AG04450 (cell line): ENCODE measurements at places on chromosomes 5 and 9. TPM values are rescaled to one million over a fixed set of nuclear protein-coding genes. Genes with fewer than 3 reads are reported as not detected.
A peak's percentile ranks its signal among the peaks of the same experiment; 100 is the strongest.

GRCh38 chr9:98880311-98881015 lies 63.2 kb upstream of the COL15A1 start:
- no peak for DNase-seq

DNA sequence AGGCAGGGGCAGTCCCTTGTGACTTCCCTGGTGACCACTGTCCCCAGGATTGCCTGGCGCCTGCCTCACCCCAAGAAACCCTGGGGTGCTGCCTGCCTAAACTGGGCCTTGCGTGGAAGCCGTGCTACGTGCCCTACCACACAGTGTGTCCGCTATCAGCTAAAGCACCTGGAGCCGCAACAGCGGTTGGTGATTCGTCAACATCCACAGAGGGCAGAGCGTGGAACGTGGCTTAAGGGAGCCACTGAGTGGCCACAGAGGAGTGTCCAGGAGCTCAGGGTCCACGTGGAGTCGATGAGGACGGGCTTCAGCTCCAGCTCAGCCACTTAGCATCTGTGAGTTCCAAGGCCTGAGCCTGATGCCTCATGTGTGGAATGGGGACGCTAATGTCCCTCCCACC lies 25.3 kb downstream of the LAMC3 start:
- DNase-seq = no peak

DNA sequence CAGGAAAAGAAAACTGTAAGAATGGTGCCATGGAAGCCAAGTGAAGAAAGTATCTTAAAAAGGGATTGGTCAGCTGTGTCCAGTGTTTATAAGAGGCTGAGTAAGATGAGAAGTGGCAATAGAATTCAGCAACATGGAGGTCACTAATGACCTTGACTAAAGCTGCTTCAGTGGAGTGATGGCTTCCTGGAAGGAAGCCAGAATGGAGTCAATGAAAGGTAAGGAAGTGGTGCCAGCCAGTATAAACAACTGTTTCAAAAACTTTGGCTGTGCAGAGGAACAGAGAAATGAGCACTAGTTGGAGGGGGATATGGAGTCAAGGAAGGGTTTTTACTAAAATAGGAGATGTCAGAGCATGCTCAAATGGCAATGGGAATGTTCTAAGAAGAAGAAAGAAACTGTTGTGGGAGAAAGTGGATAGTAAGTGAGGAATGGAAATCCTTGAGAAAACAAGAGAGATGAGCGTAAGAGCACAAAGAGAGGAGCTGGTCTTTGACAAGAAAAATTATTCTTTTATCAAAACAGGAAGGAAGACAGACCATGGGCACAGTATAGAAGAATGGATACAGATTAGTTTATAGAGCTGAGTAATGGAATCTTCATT lies 11.1 kb upstream of the NRG2 start:
- no peak for DNase-seq

DNA sequence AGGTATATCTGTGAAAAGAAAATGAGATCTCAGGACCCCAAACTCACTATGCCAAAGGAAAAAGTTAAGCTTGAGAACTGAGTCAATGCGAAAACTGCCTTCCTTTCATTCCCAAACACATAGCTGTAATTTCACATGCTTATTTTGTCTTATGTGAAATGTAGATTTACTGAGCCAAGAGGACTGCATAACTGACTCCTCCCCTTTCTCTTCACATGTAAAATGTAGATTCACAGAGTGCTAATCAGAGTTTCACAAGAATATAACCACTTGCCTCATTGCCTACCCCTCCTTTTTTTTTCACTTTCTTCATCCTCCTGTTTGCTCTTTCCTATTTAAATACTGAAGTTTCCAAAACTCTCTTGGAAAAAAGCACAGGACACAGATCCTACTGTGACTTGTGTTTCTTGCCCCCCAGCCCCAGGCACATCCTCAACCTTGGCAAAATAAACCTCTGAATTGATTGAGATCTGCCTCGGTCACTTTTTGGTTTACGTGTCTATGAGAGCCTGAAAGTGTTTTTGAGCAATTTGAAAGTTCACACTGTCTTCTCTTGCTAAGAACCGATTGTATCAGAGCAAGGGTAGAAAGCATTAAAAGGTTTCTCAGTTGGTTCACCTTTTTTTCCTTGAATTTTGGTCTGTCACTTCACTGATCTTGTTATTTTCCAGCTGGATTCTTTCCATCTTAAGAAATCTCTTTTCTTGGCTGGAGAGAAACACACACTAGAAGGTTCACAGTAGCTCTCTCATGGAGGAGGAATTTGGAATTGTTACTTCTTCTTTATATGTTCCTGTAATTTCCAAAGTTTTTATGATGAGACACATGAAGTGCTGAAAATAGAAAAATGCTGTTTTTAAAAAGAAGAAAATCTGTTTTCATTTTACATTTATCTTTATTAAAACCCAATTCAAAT lies 44.8 kb upstream of the SNAPC3 start:
- no peak for DNase-seq

The CARTPT gene
- polyA plus RNA-seq = not detected in 2 replicates

The FRRS1L gene
- 0.10 and 0.14 TPM in 2 replicates for polyA plus RNA-seq

The ZNF474 gene
- polyA plus RNA-seq = 0.37 TPM in 2 replicates

GRCh38 chr9:99488131-99489059 lies 266.3 kb downstream of the SEC61B start:
- no peak for DNase-seq

- peak; percentile 56 for DNase-seq
Measured at GRCh38 chr5:151164687-151165392, 7.3 kb upstream of the ANXA6 start.

GRCh38 chr9:110391826-110392485 lies 54.3 kb upstream of the TXNDC8 start:
- no peak for DNase-seq

- DNase-seq = no peak
Measured at GRCh38 chr5:178320281-178320855, 87.8 kb upstream of the PHYKPL start.

DNA sequence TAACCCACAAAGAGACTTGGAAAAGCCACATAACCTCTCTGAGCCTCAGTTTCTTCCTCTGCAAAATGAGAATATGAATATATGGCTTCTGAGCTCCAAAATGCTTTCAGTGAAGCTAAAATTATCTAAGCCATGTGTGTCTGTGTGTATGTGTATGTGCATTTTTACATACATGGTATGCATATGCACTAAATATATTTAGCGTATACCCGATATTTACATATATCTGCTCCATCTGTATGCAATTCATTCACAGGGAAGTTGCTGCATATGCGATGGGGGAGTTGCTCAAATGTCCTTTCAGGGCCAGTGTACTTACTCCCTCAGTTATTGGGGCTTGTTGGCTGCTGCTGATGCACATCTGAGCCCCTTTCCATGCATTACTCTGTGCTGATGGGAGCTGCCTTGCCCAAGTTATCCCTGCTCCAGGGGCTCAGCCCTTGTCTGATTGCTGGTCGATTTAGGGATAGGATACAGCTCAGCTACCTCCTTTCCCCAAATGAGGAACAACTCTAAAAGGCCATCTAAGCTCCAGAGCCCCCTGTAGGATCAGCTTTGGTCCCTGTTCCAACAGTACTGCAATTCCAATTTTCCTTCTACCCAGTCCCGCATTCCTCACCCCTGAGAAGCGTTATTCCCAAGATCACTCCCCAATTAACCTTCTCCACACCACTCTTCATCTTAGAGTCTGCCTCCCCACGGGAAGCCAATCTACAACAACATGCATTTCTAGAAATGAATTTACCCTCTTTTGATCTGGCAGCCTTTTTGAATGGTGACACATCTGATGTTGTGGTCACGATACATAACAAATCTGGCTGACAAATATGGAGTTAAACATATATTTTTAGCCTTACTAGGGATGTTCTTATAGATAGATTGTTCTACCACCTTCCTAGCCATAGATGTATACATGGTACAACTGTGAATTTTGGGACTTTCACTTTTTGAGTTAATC lies 15.9 kb downstream of the RHOBTB3 start:
- DNase-seq = no peak

The RIMOC1 gene
- 26.8 and 43.1 TPM in 2 replicates for polyA plus RNA-seq

GRCh38 chr9:70893580-70894122 lies 227.8 kb downstream of the TRPM3 start:
- DNase-seq = no peak

GRCh38 chr9:79104951-79105350 lies 466.8 kb upstream of the TLE4 start:
- no peak for DNase-seq

- no peak for DNase-seq
Measured at GRCh38 chr5:23655674-23656073, 148.3 kb downstream of the PRDM9 start.

The PCDHA12 gene
- polyA plus RNA-seq = not detected in 2 replicates

- DNase-seq = no peak
Measured at GRCh38 chr5:151085517-151086041, 4.7 kb upstream of the TNIP1 start.

DNA sequence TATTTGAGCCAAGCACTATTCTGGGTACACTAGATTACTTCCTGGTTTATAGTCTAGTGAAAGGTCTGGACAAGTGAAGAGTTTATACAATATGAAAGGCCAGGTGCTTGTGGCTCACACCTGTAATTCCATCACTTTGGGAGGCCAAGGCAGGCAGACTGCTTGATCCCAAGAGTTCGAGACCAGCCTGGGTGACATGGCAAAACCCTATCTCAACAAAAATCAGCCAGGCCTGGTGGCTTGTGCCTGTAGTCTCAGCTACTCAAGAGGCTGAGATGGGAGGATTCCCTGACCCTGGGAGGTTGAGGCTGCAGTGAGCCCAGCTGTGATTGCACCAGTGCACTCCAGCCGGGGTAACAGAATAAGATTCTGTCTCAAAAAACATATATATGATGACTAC lies 9.5 kb upstream of the TXNDC15 start:
- DNase-seq = no peak

The CDH9 gene
- polyA plus RNA-seq = not detected in 2 replicates

The CCL19 gene
- not detected in 2 replicates for polyA plus RNA-seq

The GRXCR2 gene
- not detected in 2 replicates for polyA plus RNA-seq

The CAST gene
- 145 and 191 TPM in 2 replicates for polyA plus RNA-seq

The SEMA5A gene
- polyA plus RNA-seq = 28.0 and 31.8 TPM in 2 replicates

The ORM1 gene
- 0.17 TPM in 1 of 2 replicates, not detected in the other for polyA plus RNA-seq

DNA sequence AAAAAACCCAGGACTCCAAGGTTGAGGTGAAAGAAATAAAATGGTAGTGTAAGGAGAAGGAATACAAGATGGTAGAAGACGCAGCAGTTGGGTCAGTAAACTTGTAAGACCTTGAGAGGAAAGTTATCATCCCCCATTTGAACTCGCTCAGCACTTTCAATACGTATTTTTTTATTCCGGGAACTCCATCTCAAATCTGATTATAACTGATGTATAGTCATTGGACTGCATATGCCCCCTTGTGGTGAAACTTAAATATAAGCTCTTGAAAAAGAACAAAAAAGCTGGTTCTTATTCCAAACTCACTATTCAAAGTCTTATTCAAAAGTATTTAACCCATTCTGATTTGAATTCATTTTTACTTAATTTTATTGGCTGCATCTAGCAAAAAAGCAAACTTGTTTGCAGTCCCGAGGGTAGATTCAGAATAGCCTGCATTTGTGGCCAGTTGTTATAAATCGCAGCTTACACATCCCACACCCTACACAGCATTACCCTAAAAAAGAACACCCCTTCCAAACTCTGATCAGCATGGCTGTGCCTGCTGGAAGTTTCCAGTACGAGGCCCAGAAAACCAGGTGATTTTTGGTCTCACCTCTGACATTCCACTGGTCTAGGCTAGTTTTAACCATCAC lies 118.0 kb downstream of the ESM1 start:
- DNase-seq = no peak

DNA sequence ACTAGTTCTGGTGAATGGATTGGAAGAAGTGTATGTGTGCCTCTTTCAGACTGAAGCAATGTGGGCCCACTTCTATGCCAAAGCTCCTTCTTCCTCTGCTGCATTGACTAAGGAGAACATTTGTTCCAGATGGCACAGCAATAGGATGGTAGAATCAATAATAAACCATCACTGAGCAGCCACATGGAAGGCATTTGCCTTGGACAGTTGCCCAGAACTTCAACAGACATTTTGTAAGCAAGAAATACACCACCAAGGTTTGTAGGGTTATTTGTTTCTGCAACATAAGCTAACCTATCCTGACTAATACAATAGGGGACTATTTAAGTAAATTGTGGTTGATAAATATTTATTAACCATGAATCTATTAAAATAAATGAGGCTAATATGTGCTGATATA lies 37.7 kb upstream of the CSNK1G3 start:
- no peak for DNase-seq

DNA sequence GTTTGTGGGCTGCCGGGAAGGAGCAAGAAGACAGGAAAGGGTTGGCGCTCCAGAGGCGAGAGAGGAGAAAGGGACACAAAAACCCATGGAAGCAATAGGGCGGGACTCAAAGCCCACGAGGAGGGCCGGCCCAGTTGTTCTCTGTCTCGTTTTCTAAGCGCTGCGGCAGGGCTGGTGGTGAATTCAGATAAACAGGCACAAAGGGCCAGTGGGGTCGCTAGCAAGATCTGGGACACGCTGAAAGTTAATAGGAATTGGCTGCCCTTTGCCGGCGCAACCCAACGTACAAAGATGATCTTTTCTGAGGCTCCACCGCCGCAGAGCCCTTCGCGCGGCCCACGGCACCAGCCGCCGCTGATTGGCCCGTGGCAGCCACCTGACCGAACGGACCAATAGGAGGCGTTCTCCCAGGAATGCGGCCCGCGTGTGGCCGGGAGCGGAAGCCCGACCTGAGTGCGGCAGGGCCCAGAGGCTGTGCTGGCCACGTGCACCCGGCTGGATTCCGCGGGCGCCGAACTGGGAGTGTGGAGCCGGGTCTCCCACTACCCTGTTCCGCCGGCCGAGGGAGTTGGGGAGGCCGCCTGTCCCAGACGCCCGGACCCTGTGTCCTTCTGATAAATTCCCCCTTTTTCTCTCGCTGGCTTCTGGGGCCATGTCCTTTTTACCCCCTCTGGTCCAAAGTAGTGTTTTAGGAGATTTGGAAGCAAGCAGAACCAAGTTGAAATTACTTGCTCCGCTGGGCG lies 16.8 kb upstream of the NSD1 start:
- DNase-seq = no peak

- DNase-seq = no peak
Measured at GRCh38 chr9:81849631-81850259, 78.5 kb upstream of the SPATA31D4 start.

GRCh38 chr9:130336885-130337284 lies 71.3 kb downstream of the HMCN2 start:
- DNase-seq = no peak

- DNase-seq = peak; percentile 55
Measured at GRCh38 chr5:174384509-174384947, 339.0 kb downstream of the NSG2 start.

The CDKN2B gene
- 10.2 and 10.7 TPM in 2 replicates for polyA plus RNA-seq

- DNase-seq = peak; percentile 85
Measured at GRCh38 chr9:98867429-98868168, 60.1 kb downstream of the GALNT12 start.

The PCDHGB3 gene
- polyA plus RNA-seq = 3.6 and 4.3 TPM in 2 replicates

The ST8SIA4 gene
- polyA plus RNA-seq = 0.02 TPM in 2 replicates

DNA sequence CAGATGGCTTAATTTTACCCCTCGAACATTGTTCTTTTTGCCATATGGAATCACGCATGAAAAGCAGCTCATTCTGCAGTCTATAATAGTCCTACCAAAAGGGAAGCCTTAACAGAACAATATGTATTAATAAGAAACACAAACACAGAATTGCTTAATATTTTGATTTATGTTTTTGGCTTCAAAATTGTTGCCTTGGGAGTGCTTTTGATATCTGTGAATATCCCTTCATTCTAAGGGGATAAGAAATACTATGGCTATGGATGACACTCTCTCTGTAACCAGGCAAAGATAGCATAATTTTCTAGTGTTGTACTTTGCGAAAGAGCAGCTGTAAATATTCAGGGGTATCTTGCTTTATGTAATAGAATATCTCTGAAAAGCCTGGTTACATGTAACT lies 26.3 kb upstream of the CFAP95 start:
- no peak for DNase-seq

The ARL14EPL gene
- 0.05 TPM in 2 replicates for polyA plus RNA-seq
